Hematopoietic multipotent progenitor cell (in vitro differentiated cells): ENCODE measurements at places on chromosomes 3 and 15. TPM values are rescaled to one million over a fixed set of nuclear protein-coding genes. Genes with fewer than 3 reads are reported as not detected.

Gene MAGI1
- total RNA-seq: 0.27 TPM

Gene BFSP2
- total RNA-seq: 0.27 TPM

Gene LEKR1
- total RNA-seq: 1.1 TPM

Gene HYAL1
- 0.27 TPM for total RNA-seq

Gene PLCH1
- total RNA-seq: 1.1 TPM

Gene TMEM212
- not detected for total RNA-seq

Gene SERINC4
- total RNA-seq: under 0.01 TPM
